ENCODE measurements at places on chromosomes 7 and 10.
A peak's percentile ranks its signal among the peaks of the same experiment; 100 is the strongest.

GRCh38 chr7:121395961-121396757 is at the start of gene FAM3C:
TSS of gene FAM3C (minus strand) at chr7:121396308. CDS start at chr7:121382969, 13,339 bp downstream.
- H3K4me3 ChIP-seq: peak within 1 kb of the TSS; percentile 84
- peak; percentile 84 for DNase-seq
- H3K36me3 ChIP-seq: peaks cover 6% of the 10 kb centered on the region
- no peaks in the 10 kb centered on the region for H3K27me3 ChIP-seq
- H3K27ac ChIP-seq: peak within 1 kb of the TSS; percentile 89
- H3K4me1 ChIP-seq: no peaks in the 10 kb centered on the region

GRCh38 chr10:95819620-95820329 is 63.8 kb downstream of the ENTPD1 start:
- no peak overlapping the region for H3K4me3 ChIP-seq
- no peaks in the 10 kb centered on the region for H3K36me3 ChIP-seq
- no peaks in the 10 kb centered on the region for H3K4me1 ChIP-seq
- H3K27ac ChIP-seq: no peak overlapping the region
- no peak for DNase-seq
- no peaks in the 10 kb centered on the region for H3K27me3 ChIP-seq

- no peaks in the 10 kb centered on the region for H3K27me3 ChIP-seq
- no peak for DNase-seq
- H3K4me1 ChIP-seq: no peaks in the 10 kb centered on the region
- H3K4me3 ChIP-seq: no peak overlapping the region
Observed at GRCh38 chr10:131706476-131706875, 194.3 kb upstream of the PPP2R2D start.

DNA sequence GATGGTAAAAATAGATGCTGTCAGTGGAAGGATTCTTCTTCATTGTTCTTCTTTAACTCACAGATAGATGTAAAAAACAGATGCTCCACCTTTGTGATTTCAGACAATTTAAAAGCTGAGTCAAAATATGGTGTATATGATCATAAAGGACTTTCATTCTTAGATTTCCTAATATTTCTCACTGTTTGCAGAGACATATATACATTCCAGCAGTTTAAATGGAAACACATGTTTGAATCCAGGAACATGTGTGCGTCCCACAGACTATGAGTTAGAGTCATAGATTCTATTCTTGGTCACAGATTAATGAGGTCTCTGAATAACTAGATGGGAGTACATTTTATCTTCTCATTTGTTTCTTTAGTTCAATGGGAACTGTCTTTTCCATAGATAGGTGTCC is 109.6 kb downstream of the BICC1 start:
- H3K27ac ChIP-seq: no peak overlapping the region
- H3K27me3 ChIP-seq: no peaks in the 10 kb centered on the region
- DNase-seq: no peak

DNA sequence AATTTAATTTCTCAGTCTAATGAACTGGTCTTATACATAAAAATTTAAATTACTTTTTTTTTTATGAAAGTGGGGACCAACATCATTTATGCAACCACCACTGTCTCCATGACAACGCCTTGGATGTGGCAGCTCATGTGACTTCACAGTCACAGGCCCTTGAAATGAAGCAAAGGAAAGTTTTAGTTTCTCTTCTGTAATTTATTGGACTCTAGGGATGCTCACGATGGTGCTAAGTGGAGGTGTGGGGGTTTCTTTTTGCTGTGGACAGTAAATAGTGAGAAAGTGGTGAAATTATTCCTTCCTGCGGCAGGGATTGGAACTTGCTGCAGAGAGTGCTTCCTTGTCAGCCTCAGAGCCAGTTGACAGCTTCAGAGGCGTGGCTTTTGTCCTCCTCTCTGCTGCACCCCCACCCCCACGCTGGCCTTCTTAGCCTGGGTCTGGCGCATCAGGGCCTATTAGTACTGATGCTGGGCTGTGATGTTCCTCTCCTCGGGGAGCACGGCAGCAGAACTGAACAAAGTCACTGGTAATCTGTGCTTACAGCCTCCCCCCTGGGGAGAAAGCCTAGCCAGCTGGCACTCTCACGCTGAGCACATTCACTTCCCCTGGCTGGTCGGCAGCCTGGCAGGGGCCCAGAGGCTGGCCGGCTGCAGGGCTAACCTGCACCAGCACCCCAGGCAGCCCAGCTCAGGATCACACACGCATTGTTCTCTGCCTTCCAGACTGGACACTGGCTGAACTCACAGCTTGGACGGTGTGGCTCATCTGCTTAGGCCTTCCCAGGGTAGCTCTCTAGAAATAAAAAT is 517.5 kb upstream of the GALNT17 start:
- no peak for DNase-seq
- no peaks in the 10 kb centered on the region for H3K36me3 ChIP-seq
- H3K4me1 ChIP-seq: peaks cover 4% of the 10 kb centered on the region
- H3K27me3 ChIP-seq: no peaks in the 10 kb centered on the region
- H3K27ac ChIP-seq: no peak overlapping the region

DNA sequence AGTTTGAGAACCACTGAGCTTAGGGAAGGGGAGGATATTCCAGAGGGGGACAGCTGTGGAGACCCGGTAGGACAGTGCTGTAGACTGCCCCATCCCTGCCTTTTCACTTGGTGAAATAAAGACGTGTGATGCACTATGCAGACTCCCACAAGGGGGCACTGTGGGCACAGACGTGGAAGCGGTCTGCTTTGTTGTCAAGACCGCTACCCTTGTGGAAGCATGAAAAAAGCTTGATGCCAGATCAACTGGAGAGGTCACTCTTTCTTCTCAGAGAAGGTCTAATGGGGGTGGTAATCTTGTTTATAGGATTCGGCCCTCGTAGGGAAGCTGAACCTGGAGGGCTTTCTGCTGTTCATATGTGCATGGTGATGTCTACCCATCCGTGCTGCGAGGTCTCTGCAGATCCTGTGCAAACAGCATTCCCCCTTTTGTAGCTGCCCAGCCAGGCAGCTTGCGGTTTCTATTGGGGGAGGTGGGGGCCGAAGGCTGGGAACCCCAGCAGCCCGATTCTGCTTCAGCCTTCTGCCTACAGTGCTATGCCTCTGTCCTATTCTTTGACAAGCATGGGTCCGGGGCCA is 13.7 kb downstream of the RPS24 start:
- no peaks in the 10 kb centered on the region for H3K36me3 ChIP-seq
- H3K4me3 ChIP-seq: no peak overlapping the region
- no peaks in the 10 kb centered on the region for H3K4me1 ChIP-seq
- H3K27ac ChIP-seq: no peak overlapping the region
- no peaks in the 10 kb centered on the region for H3K27me3 ChIP-seq

DNA sequence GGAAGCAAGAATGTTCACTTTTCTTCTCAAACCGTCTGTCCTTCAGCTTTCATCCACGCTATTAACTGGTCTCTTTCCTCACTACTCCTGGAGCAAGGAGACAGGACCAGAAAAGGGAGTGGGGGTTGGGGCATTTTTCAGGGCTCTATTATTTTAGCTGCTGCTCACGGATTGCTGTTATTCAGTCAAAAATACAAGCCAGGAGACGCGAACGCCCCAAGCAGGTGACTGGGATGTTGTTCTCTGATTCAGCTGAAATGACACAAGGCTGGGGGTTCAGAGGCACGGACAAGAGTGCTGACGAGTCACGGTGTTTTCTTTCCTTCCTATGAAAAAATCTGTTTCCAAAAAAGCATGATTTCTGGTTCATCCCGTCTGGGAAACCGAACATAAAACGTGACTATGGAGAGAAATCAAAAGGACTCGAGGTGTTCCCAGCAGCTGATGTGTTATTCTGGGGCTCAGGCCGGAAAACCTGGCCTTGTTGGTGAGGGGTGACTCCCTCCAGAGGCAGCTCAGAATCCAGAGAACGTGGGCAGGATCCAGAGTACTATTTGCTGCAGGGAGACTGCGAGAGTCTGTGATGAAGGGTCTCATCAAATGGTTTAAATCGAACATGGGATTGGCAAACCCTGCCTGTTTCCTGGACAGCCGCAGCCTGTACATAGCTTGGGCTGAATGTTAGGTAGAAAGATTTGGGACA is 3.5 kb upstream of the INHBA start:
- DNase-seq: no peak
- no peak overlapping the region for H3K4me3 ChIP-seq
- peaks cover 7% of the 10 kb centered on the region for H3K4me1 ChIP-seq
- no peaks in the 10 kb centered on the region for H3K36me3 ChIP-seq
- H3K27ac ChIP-seq: no peak overlapping the region

DNA sequence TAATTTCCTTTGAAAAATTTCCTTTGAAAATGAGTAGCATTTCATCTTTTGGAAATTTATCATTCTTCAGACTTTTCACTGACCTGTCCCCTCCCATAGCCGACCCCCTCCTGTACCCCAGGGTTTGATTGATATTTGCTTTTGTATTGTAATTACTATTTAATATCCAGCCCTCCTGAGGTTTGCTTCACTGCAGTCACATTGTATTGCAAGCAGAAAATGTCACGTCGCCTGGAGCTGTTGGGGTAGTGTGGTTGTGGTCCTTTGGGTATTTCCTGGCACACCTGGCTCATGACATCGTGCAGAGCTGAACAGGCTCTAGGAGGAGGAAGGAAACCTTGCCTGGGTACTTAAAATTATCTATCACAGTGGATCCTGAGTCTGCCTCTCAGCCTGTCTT is 116.1 kb downstream of the INSYN2A start:
- no peak for DNase-seq
- no peaks in the 10 kb centered on the region for H3K27me3 ChIP-seq
- H3K4me1 ChIP-seq: no peaks in the 10 kb centered on the region
- peaks cover 8% of the 10 kb centered on the region for H3K36me3 ChIP-seq
- no peak overlapping the region for H3K4me3 ChIP-seq

DNA sequence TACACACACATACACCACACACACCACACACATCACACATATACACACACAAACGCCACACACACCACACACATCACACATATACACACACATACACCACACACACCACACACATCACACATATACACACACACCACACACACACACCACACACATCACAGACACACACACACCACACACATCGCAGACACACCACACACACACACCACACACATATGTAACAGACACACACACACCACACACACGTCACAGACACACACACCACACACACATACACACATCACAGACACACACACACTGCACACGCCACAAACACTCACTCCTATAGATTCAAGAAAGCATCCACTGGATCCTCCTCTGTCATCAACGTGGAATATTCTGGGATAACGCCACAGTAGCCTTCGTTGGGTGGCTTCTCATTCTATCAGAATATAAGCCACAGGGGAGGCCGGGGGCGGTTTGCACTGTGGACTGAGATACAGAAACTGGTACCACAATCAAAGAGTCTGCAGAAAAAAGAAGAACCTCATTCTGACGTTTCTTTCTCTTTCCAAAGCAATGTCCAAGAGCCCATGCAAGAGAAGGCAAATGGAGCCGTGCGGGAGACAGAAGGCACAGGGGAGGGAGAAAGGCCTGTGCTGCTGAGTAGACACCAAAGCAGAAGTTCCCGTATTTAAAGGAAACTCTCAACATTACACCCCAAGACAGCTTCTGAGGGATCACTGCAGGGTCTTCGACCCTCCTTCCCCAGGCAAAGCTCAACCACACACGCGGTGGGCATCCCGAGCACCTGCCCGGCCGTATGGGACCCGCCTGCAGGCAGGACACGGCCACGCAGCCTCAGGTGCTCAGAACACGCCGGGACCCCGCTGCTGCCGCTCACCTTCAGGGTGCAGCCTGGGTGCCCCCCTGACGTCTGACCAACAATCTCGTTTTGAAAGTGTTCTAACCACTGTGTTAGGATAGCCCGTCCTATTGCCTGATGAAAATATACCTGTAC is 321.2 kb downstream of the DNAJB6 start:
- no peak overlapping the region for H3K4me3 ChIP-seq
- H3K36me3 ChIP-seq: no peaks in the 10 kb centered on the region
- DNase-seq: peak; percentile 33
- H3K27me3 ChIP-seq: no peaks in the 10 kb centered on the region

DNA sequence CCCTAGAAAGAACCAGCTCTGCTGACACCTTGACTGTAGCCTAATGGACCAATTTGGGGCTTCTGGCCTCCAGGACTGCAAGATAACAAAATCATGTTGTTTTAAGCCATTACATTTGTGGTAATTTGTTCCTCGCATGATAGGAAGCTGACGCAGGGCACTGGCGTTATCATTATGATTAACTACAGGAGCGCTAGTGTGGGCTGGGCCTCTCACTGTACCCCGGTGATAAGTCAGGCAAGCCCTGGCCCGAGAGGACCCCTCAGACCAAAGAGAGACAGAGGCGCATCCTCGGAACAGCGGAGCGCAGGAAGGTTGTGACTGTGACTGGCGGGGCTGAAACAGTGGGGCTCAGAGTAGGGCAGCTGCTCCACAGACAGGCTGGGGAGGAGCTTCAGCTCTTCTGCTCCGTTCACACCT is 150.3 kb upstream of the CHST15 start:
- no peak for DNase-seq
- H3K27me3 ChIP-seq: no peaks in the 10 kb centered on the region
- H3K27ac ChIP-seq: no peak overlapping the region
- H3K4me3 ChIP-seq: no peak overlapping the region
- H3K4me1 ChIP-seq: no peaks in the 10 kb centered on the region

- H3K36me3 ChIP-seq: no peaks in the 10 kb centered on the region
- H3K27ac ChIP-seq: no peak overlapping the region
- no peaks in the 10 kb centered on the region for H3K4me1 ChIP-seq
- H3K27me3 ChIP-seq: no peaks in the 10 kb centered on the region
- no peak for DNase-seq
- no peak overlapping the region for H3K4me3 ChIP-seq
Observed at GRCh38 chr10:29873941-29874484, 185.4 kb downstream of the JCAD start.

DNA sequence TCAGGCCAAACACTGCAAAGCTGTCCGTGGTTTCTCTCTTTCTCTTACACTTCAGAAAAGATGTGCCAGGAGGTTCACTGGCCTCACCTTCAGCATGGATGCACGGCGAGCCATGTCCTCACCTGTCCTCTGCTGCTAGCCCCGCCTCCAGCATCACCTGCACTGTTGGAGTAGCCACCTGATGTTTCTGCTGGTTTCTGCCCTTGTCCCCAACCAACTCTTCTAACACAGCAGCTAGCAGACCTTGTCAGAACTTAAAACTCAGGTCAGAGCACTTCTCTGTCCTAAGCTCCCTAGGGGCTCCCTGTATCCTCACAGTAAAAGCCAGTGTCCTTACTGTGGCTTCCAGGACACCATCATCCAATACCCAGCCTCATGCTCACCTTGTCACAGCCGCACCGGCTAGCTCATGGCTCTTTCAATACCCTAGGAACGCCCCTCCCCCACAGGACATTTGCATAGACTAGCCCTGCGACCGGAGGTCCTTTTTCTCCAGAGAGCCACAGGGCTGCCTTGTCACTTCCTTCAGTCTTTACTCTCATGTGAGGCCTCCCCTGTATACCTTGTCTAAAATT is 15.2 kb downstream of the PALD1 start:
- peak; percentile 96 for DNase-seq
- peak overlapping the region; percentile 7 for H3K4me3 ChIP-seq
- no peaks in the 10 kb centered on the region for H3K36me3 ChIP-seq
- H3K4me1 ChIP-seq: peaks cover 8% of the 10 kb centered on the region
- no peaks in the 10 kb centered on the region for H3K27me3 ChIP-seq
- peak overlapping the region; percentile 78 for H3K27ac ChIP-seq
